Tracheal epithelial cell (primary cell): ENCODE measurements at places on chromosomes 11 and 22. TPM values are rescaled to one million over a fixed set of nuclear protein-coding genes. Genes with fewer than 3 reads are reported as not detected.

KRTAP5-10 gene
- not detected in 2 replicates for total RNA-seq

ACER3 gene
- 9.0 and 10.4 TPM in 2 replicates for total RNA-seq

ENTHD1 gene
- total RNA-seq = not detected in 2 replicates

RAB30 gene
- 2.9 and 4.7 TPM in 2 replicates for total RNA-seq

STK33 gene
- total RNA-seq = 3.6 and 5.1 TPM in 2 replicates

CYP2R1 gene
- total RNA-seq = 11.3 and 35.4 TPM in 2 replicates
